NCI-H187 treated with DMSO at 0.1 percent for 48 hours (cell line): ENCODE measurements at places on chromosomes 2 and 18.

DNA sequence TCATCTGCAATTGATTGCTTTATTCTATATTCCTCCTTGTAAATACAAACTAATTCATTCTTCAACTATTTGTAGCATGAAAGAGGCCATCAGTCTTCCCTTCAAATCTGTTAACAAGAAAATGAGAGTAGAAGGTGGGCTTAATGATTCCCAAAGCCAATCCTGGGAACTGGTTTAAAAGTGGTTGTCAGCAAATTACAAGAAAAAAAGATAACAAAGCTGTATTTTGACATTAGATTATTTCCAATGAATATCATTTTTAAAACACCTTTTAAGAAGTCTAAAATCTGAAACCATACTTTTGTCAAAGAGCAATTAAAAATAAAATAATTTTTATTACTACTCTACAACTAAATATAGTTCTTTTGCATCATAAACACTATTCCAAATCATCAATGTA is 139.2 kb downstream of the DYM start:
- DNase-seq = no peak

GRCh38 chr2:177397481-177398289 is 5.1 kb downstream of the AGPS start:
- DNase-seq = no peak

DNA sequence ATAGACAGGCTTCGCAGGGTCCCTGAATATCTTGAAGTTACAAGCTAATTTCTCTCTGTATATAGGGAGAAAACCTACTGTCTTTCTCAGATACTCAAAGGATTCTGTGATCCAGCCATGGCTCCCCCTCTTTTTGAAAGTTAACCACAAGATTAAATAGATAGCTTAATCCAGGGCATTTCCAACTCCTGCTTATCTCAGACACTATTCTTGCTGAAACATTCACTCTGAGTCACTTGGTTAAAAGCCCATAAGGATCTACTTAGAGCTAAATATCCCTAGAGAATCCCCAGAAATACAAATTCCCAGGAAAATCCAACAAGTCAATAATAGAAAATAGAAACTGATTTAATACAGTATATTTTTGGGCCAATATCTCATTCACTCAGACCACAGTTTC is 179.1 kb upstream of the LYPD1 start:
- DNase-seq = no peak

DNA sequence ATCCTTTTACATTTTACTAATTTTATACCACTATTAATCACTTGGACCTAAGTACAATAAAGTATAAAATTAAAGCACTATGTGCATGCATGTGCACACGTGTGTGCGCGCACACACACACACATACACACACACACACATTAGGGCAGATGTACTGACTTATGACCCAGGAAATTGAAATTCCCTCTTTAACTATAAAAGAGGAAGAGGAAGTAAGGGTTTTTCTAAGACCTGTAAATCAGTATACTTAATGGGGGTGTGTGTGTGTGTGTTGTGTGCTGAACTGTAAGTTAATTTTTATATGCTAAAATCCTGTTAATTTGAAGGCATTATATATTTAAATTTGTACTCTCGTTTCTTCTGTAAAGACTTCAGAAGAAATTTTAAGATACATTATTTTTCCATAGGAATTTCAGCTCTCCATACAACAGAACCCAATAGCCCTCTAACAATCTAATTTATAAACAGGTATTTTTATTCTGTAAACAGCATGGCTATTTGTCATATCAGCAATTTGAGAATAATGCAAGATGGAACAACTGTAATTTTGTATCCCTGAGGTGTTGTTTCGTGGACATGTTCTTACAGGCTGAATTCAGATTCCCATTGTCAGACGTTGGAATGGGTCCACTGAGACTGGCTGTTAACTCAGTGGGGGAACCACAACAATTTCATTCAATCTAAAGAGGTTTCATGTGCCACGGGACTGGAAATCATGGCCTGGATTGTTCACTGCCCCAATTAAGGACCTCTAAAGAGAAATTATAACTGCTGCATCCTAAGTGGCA is 90.9 kb downstream of the PLA2R1 start:
- DNase-seq = no peak

- DNase-seq = no peak
These were observed 11.4 kb downstream of the FLACC1 start for GRCh38 chr2:201345625-201346213.

DNA sequence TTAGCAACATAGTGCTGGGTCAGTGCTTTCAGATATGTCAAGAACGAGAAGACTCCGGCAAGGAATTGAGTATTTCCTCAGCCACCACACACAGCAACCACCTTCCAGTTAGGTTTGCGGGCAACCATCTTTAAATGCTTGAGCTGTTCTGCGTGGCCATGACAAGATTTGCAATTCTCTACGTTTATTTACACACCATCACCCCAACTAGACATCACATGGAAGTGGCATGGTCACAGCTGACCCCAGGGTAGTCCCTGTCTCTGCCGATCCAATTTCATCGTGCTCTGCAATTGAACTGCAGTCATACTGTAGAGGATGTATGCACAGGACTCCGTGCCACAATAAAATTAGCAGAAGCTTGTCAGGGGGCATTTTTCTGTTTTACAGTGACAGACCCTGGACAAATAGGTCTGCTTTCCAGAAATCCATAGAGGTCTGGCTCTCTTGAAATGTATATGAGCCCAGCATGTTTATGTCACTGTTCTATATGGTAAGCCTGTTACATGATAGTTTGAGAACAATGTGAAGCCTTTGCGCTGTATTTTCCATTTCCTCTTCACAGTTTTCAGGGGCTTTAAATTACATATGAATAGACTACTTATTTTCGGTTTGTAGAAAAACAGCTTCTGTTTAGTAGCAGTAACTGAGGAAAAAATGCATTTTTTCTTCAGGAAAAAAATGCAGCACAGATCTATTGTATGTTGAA is 605.2 kb downstream of the NR4A2 start:
- no peak for DNase-seq

- DNase-seq = no peak
These were observed 10.8 kb upstream of the BUB1 start for GRCh38 chr2:110688594-110689091.

GRCh38 chr18:34862561-34862960 is 152.5 kb downstream of the DTNA start:
- DNase-seq = no peak

GRCh38 chr2:138503087-138503442 is 1.5 kb downstream of the SPOPL start:
- no peak for DNase-seq

GRCh38 chr18:34189656-34190435 is 34.9 kb downstream of the NOL4 start:
- no peak for DNase-seq

DNA sequence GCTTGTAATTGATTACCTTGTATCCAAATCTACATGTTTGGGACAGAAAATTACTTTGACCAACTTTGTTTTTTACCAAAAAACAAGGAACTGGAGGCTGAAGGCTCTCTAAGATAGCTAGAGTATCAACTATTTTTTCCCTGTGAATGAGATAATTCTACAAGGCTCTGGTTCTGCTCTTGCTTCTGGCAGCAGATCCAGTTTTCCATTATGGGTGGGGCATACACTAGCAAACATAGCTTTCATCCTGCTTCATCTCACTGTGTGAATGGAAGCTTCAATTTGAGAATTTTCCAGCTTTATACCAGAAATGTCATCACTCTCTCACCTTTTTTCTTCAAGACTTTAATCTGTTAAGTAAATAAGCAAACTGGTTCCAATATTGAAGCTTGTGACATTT is 249.7 kb downstream of the RPRM start:
- DNase-seq = no peak

DNA sequence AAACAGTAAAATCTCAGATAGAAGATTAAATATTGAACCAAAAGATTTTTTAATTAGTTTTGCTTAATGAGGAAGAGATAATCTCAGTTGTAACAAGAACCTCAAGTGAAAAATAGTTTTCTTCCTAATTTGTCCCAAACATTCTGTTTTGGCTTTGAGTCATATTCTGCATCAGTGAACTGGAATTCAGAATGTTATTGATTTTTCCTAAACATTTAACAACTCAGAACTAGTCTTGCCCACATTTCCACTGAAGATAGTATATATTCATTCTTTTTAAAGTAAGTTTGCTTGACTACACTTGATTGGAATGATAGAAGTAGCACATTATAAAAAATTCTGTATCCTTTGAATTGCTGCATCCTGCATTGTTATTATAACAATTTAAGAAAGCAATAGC is 85.7 kb upstream of the UGP2 start:
- DNase-seq = no peak

- DNase-seq = no peak
These were observed 27.1 kb upstream of the RHOB start for GRCh38 chr2:20419752-20420151.

GRCh38 chr2:114507744-114508143 is 65.3 kb downstream of the DPP10 start:
- no peak for DNase-seq

- no peak for DNase-seq
These were observed 132.2 kb upstream of the SMAD7 start for GRCh38 chr18:49082714-49083688.

GRCh38 chr2:151560289-151560688 is 150.6 kb downstream of the RIF1 start:
- DNase-seq = no peak

- no peak for DNase-seq
These were observed 182.4 kb downstream of the CELF4 start for GRCh38 chr18:37383036-37383785.

GRCh38 chr2:9944330-9944758 is 7.1 kb upstream of the GRHL1 start:
- DNase-seq = no peak

GRCh38 chr2:166802475-166802874 is 85.8 kb upstream of the XIRP2 start:
- DNase-seq = no peak
